ENCODE measurements at places on chromosomes 5 and 9. TPM values are rescaled to one million over a fixed set of nuclear protein-coding genes. Genes with fewer than 3 reads are reported as not detected.

Gene DEPDC1B
- total RNA-seq, result 18.7 TPM

Gene HTR4
- not detected for total RNA-seq

Gene PCA3
- total RNA-seq, result 0.32 TPM

Gene GHR
- total RNA-seq, result 0.27 TPM

Gene C9orf78
- total RNA-seq, result 34.6 TPM

Gene SKP2
- total RNA-seq, result 42.0 TPM

All from endothelial cell of umbilical vein (primary cell).